ENCODE measurements at places on chromosomes 1 and 21.

GRCh38 chr1:59979666-59980065, 53.1 kb upstream of the CYP2J2 start:
- DNase-seq = no peak

GRCh38 chr1:158644449-158644848, 39.4 kb downstream of the OR10Z1 start:
- DNase-seq = no peak

- no peak for DNase-seq
These were observed 55.9 kb upstream of the SEC16B start for GRCh38 chr1:178025613-178026356.

DNA sequence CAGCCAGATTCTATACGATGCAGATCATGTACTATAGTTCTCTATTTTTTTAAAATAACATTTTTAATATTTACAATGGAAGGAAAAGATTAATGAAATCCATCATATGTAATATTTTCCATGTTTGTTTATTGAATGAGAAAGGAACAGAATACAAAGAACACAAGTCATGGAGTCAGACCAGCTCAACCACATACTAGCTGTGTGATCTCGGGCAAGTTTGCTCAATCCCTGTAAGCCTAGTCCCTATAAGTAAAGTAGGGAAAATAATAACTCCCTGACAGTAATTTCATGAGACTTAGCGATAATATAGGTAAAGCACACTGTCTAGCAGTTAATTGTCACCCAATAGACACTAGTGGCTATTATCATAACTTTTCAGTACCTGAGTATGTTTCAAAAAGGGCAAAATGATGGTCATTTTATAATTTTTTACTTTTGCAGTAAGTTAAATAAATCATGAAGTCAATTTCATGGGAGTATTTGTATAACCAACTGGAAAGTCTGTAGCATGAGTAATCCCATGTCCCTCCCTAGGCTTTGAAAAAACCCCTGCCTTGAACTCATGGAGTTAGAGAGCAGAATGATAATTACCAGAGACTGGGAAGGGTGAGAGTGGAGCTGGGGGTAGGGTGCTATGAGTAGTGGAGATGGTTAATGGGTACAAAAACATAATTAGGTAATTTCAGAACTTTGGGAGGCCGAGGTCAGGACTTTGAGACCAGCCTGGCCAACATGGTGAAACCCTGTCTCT, 37.0 kb upstream of the EPS15 start:
- no peak for DNase-seq

DNA sequence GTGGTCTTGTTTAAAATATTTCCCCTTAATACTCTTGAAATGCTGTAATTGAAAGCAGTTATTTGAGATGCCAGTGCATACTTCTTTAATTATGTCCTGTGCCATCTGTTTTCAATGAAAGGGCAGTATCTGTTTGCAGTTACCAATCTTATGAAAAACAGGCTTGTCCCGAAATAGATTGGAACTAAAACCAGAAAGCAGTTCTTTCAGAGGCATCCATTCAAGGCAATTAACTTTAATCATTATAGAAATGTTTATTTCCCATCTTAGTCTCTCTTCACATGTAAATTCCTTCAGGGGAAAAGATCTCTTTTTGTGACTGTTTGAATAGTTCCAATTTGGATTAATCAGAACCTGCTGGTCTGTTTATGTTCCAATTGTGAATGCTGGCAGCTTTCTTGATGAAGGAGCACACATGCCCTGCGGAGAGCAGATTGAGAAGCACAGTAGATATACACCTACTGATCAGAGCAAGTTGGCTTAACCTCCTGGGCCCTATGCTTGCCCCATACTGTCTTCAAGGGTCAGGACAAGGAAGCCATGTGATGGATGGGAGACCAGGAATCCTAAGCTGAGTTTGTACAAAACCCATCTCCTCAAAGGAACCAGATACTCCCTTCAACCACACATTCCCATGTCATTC, 41.6 kb upstream of the MROH9 start:
- DNase-seq = no peak

GRCh38 chr1:205914730-205915129, 28.5 kb downstream of the SLC26A9 start:
- no peak for DNase-seq

DNA sequence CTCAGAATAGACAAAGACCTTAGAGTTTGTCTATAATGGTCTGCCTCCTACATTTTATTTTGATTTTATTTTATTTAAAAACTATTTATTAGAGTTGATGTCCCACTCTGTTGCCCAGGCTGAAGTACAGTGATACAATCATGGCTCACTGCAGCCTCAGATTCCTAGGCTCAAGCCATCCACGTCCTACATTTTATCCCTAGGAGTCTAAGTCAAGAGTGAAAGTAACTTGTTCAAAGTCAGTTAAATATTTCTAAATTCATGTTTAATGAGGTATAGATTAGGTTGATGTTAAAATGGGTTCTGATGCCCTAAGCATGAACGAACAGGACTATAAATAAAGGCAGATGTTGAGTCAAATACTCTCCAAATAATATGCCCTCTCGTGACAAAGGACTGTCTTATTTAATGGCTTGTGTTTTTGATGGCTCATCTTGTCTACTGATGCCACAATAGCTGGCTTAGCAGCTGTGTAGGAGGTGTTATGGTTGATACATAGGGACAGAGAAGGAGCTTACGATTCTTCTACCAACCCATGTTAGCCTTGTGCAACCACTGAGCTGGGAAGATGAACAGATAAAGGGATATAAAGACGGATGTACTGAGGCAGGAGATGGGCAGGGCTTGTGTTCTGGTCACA, 66.0 kb upstream of the CR1L start:
- DNase-seq = no peak

Data from activated T-helper 1 cell treated with anti-CD3 and anti-CD28 coated beads, Interleukin-2, amount 50 U/mL, for 16 hours (primary cell).